Activated CD8-positive, alpha-beta memory T cell treated with anti-CD3 and anti-CD28 coated beads for 48 hours (primary cell): ENCODE measurements at places on chromosomes 13 and 19.

GRCh38 chr13:20188667-20189553, 3.8 kb downstream of the GJB2 start:
- no peak for DNase-seq

GRCh38 chr13:33186861-33187291, 98.7 kb downstream of the STARD13 start:
- no peak for DNase-seq

GRCh38 chr19:50331994-50332243, 2.7 kb upstream of the KCNC3 start:
- DNase-seq: no peak

- DNase-seq: no peak
Observed at GRCh38 chr13:25860265-25860664, 191.6 kb downstream of the SHISA2 start.

- no peak for DNase-seq
Observed at GRCh38 chr13:48615049-48615448, 38.7 kb upstream of the CYSLTR2 start.

- no peak for DNase-seq
Observed at GRCh38 chr13:95368998-95369397, 67.7 kb upstream of the ABCC4 start.
